ENCODE measurements at places on chromosomes 11 and 22.

GRCh38 chr22:20211997-20212753, 55.9 kb downstream of the RTN4R start:
- DNase-seq, result no peak

DNA sequence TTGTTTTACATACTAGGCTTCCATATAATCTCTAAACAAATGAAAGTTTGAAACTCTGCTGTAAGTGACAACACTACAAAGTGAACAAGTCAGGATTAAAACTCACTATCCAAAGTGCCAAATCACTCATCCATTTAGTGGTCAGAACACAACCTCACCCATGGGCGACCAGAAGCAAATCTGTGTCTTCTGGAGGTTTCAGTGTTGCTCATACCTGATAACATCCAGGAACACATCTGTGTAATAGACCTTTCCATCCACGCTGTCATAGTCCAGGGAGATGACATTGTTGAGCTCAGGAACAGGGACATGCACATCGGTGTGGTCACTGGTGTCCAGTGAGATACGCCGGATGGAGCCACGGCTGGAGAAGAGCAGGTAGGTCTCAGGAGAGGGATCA, 28.5 kb upstream of the CKAP5 start:
- no peak for DNase-seq

DNA sequence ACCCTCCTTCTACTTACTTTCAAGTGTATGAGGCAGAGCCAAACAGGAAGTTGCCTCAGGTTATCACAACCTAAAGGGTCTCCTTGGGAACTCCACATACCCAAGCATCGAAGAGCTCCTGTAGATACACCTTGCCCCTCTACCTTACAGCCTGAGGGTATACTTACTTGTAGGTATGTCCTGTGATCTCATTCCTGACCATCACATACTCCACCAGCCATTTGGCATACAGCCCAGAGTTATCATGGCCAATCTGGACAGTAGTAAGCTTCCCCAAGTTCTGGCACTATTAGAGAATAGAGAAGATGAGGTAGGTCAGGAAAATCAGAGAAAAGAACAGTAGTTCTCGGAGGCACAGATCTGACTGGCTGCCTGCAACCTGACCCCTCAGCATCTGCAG, 53.4 kb upstream of the SCUBE2 start:
- no peak for DNase-seq

- no peak for DNase-seq
Measured at GRCh38 chr11:14617241-14618027, 26.2 kb upstream of the PDE3B start.

GRCh38 chr11:27995083-27995482, 112.9 kb downstream of the KIF18A start:
- DNase-seq, result no peak

DNA sequence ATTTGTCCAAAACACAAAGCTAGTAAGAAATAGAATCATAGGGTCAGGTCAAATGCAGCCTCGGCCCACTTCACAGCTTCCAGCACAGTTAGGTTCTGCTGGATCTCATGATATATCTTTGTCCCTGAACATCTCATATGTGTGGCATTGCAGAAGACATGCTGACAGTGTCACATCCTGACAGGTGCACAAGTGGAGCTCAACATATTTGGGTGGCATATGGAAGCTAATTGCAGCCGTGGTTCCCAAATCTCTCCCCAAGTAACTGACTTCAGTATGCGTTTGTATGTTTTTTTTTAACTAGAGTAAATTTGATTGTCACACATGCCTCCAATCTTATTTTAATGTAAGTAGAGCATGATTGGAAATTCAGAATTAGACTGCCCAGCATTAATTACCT, 33.4 kb downstream of the NAV2 start:
- no peak for DNase-seq

DNA sequence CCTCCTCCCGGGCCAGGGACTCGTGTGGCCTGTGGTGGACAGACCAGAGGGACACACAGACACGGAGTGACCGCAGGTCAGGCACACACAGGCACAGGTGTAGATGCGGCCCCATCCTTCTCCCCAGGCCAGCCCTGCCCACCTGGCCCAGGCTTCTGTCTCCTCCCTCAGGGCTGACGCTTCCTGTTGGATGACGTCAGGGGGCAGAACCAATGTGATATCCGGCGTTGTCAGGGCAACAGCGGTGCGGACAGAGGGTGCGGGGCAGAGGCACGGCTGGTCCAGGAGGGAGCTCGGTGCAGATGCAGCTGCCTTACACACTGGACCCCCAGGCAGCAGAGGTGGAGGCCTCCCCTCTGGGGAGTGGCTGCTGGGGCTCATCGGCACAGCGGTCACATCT, 2.9 kb upstream of the TUBGCP6 start:
- DNase-seq, result no peak

DNA sequence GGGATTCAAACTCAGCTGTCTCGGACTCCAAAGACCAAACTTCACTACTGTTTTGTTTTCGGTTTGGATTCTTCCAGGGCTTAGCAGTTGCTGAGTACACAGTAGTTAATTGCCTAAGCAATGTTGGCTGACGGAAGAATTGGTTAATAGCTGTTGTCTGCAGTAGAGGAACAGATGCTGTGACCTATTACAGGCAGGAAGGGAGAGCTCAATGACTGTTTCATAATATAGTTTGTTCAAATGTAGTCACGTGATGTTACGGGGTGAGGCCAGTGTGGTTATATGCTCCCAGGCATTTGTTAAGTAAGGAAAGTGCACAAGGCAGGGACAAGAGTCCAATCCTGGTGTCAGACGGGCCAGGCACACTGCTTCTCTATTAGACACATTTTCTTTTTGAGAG, 222.6 kb upstream of the CCDC90B start:
- no peak for DNase-seq

GRCh38 chr11:92875473-92875872, 94.0 kb upstream of the MTNR1B start:
- no peak for DNase-seq

DNA sequence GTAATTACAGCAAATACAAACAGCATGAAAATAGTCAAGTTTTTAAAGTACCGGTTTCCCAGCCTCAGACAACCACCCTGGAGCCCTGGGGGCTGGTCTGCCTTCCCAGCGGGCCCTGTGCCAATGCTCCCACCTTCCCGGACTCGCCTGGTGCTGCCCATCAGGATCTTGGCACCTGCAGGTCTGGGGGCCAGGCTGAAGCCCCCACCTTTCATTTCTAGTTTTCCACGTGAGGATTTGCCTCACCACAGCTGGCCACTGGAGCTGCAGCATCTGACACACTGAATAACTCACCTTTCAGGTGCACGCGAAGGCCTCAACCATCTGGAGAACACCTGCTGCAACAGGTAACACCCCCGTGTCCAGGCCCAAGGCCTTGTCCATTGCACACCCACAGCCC, 108.7 kb upstream of the THY1 start:
- no peak for DNase-seq

GRCh38 chr11:91786097-91786496, 438.5 kb upstream of the FAT3 start:
- no peak for DNase-seq

GRCh38 chr11:117026593-117027330, 71.5 kb downstream of the SIK3 start:
- no peak for DNase-seq

GRCh38 chr11:10042699-10043098, 251.3 kb downstream of the SBF2 start:
- no peak for DNase-seq

- DNase-seq, result no peak
Measured at GRCh38 chr11:79686703-79687419, 246.0 kb upstream of the TENM4 start.

- DNase-seq, result no peak
Measured at GRCh38 chr11:1921574-1922141, 2.2 kb downstream of the TNNT3 start.

- no peak for DNase-seq
Measured at GRCh38 chr11:15202626-15203025, 87.9 kb downstream of the INSC start.

- no peak for DNase-seq
Measured at GRCh38 chr11:11384829-11385228, 31.8 kb upstream of the CSNK2A3 start.

GRCh38 chr11:44654057-44654456, 72.7 kb upstream of the TSPAN18 start:
- DNase-seq, result no peak

DNA sequence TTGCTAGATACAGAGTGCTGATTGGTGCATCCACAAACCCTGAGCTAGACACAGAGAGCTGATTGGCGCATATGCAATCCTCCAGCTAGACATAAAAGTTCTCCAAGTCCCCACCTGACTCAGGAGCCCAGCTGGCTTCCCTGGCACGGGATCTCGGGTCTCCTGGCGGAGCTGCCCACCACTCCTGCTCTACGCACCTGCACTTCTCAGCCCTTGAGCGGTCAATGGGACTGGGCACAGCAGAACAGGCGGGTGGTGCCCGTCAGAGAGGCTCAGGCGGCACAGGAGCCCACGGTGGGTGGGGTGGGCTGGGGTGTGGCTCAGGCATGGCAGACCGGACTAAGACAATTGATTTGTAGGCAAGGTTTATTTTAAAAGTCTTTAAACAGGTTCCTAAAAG, 1365.5 kb downstream of the FAM181B start:
- DNase-seq, result no peak

- no peak for DNase-seq
Measured at GRCh38 chr11:114056409-114056808, 3.1 kb upstream of the ZBTB16 start.

GRCh38 chr22:27213294-27213693, 555.9 kb downstream of the MIAT start:
- no peak for DNase-seq

DNA sequence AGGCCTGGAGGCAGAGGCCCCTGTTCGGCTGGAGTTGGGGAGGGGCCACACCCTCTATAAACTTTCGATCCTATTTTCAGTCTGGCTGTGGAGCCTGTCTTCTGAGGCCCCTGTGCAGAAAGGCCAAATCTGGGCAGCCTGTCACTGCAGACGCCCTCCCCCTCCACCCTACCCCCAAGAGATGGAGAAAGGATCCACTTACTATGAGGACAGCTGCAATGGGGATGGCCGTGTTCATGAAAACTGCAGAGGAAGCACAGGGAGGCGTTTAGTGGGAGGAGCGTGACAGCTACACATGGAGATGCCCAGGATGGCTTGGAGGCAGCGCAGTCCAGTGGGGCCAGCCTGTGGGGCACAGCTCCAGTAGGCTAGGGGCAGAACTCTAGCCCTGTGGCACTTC, 43.5 kb upstream of the KCNJ11 start:
- DNase-seq, result peak; percentile 66

DNA sequence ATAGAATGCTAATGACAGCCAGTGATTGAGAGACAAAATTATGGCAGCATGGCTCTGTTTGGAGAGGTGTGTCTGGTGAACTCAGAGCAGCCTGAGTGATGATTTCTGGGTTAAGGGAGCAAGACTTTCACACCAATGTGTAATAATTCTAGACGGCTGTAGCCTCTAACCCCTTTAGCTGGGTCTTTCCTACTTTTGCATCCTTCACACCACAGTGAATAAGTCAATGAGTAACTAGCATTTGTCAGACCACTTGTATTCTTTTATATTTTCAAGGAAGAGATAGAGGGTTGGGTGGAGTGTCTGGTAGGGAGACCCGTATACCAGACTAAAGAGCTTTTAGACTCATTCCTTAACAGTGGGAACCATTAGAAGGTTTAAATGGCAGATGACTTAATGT, 50.4 kb downstream of the ATXN10 start:
- DNase-seq, result no peak

DNA sequence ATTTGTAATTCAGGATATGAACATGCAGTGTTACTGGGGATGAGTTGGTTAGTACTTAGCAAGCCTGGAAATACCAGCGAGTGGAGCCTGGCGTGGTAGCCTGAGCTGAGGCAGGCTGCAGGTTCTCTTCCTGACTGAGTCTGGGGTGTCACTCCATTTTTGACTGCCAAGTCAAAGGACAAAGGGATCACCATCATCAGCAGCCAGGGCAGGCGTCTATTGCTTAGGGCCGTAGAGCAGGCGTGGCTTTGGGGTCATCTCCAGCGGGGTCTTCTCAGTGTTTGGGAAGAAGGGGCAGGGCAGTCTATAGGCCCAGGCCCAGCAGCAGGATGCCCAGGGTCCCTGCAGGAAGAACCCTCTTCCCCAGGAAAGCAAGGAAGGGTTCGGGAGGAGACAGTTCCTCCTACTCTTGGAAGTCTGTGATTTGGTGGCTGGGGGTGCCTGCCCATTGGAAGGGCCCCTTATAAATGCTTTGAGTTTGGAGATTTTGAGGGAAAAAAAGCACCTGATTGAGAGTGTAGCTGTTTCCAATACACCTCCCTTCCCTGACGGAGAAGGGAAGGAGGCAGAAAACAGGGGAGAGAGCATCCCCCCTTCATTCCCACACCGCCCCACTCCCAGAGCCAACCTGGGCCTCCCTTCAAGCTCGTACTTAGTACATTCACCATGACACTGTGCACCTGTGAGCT, 51.5 kb upstream of the SPATA19 start:
- peak; percentile 24 for DNase-seq

GRCh38 chr11:71129624-71130023, 122.8 kb downstream of the SHANK2 start:
- no peak for DNase-seq

DNA sequence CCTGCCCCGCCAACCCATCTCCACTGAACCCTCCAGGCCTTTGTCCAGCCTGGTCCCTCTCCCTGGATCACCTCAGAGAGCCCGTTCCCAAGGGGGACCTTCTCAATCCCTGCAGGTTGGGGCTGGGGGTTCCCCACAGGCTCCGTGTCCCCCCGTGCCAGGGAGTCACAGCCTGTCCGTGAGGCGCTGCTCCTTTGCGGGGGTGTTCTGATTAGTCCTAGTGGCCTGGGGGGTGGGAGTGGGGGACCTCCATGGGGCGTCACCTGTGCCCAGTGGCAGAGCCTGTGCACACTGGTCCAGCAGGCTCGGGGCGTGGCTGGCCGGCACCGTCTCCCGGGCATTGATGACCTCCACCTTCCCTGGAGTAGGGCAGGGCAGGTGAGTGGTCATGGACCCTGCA, 11.6 kb downstream of the GGT5 start:
- no peak for DNase-seq

GRCh38 chr11:126487711-126488110, 132.2 kb downstream of the ST3GAL4 start:
- DNase-seq, result no peak

GRCh38 chr22:22730655-22731373, 86.4 kb downstream of the GGTLC2 start:
- no peak for DNase-seq

GRCh38 chr11:102061276-102061675, 14.0 kb downstream of the CFAP300 start:
- no peak for DNase-seq

GRCh38 chr11:79925570-79925969, 484.7 kb upstream of the TENM4 start:
- no peak for DNase-seq

DNA sequence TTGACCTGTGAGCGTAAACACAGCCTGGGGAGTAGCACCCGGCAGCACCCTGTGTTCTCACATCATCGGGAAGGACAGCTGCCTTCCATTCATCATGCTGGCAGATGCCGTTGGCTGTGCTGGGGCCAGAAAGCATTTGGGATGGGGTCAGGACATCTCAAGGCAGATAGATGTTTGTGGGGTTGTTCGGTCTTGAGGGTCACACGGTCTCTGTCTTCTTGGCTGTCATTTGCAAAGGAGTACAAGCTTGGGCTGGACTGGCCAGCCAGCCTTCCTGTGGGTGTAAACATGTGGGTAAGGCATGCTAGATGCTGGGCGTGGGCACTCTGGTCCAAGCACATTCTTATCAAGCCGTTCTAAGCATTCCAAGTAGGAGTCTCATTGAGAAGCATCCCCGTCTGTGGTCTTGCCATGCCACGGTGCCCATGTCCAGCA, 81.4 kb downstream of the TBC1D22A start:
- DNase-seq, result no peak

GRCh38 chr11:70272009-70272408, 1.5 kb downstream of the PPFIA1 start:
- no peak for DNase-seq
